ENCODE measurements at places on chromosomes 12 and 14.

DNA sequence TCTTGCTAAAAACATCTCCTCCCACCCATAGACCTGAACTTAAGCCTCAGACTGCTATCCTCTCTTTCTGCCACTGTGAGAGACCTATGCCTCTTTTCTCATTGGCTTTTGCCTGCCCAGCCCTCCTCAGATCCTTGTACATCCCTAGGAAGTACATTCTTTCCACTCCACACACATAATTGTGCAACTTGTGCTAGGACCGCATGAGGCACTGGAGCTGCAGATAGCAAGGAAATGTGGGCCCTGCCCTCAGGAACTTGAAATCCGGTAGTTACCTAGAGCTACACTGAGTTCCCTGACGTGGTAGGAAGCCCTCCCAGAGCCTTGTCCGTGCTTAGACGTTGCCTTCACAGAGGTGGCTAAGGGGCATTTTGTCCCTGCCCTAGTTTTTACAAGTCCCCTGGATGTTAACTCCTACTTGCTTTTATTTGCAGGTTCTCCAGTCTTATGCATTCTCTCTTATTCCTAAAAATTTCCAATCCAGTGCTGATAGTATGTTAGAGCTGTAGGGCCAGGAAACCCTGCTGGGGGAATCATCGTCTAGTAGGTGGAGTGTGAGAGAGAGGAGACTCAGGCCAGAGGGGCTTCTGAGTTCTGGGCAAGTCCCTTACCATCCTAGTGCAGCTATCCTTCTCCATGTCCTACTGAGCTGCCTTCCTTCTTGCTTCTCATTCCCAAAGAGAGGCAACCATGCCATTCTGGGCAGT, 41.3 kb downstream of the NTF3 start:
- no peak for DNase-seq

DNA sequence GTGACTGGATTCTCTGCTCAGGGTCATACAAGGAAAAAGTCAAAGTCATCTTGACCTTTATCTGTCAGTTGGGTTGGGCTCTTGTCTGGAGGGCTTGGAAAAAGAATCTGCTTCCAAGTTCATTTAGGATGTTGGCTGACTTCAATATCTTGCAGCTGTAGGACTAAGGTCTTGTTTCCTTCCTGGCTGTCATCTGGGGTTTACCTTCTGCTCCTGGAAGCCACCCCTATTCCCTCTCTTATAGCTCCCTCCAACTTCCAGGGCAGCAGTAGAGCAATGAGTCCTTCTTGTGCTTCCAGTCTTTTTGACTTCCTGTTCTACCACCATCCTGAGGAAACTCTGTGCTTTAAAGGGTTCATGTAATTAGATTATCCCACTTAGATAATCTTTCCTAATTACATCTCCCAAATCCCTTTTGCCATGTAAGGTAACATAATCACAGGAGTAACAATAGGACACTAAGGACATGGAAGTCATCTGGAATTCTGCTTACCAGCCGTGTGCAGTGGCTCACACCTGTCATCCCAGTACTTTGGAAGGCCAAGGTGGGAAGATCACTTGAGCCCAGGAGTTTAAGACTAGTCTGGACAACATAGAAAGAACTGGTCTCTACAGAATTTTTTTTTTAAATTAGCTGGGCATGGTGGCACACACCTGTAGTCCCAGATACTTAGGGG, 170.7 kb upstream of the KITLG start:
- no peak for DNase-seq

- no peak for DNase-seq
Observed at GRCh38 chr14:53011053-53011462, 60.2 kb upstream of the FERMT2 start.

GRCh38 chr12:45217846-45218245, 2.0 kb downstream of the ANO6 start:
- no peak for DNase-seq
